ENCODE measurements at places on chromosomes 5 and 9.

DNA sequence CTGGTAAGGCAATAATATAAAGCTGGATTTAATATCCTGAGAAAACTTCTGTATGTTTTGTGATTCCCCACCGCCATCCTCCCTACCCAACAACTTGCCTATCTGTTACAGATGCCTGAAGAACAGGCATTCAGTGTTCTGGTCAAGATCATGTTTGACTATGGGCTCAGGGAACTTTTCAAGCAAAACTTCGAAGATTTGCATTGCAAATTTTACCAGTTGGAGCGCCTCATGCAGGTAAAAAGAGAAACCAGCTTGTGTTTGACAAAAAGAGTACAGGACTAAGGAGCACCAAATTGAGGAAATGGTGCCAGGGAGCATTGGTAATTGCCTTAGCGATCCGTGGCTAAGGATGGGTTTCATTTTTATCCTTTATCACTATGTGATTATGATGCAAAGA lies 40.0 kb downstream of the GPR21 start:
- DNase-seq, result no peak

DNA sequence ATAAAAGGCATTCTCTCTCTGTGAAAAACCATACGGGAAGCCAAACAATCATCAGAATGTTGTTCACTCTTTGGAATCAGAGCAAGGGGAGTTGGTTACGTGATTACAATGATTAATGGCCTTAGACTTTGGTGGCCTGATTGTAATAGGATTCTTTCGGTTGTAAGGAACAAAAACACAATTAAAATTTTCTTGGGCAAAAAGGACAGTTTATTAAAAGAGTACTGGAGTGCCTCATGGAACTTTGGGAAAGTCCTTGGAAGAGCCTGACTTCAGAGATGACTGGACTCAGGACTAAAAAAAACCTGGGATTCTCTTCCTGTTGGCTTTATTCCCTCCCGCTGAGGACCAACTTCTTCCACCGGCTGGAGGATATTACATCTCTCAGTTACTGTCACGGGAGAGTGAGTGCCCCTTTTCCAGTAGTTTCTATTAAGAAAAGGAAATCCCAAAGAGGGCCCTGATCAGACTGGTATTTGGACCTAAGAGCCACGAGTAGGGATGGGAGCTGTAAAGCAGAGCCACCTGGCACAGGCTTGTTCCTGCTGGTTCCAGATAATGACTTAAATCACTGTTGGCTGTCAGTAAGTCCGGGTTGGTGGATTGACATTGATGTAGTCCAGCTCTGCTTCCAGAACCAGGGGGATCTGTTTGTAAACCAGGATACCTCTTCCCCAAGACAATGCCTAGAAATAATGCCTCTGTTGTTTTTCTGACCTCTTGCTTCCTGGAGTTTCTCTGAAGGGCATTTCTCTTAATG lies 53.9 kb downstream of the CFAP95 start:
- DNase-seq, result no peak

DNA sequence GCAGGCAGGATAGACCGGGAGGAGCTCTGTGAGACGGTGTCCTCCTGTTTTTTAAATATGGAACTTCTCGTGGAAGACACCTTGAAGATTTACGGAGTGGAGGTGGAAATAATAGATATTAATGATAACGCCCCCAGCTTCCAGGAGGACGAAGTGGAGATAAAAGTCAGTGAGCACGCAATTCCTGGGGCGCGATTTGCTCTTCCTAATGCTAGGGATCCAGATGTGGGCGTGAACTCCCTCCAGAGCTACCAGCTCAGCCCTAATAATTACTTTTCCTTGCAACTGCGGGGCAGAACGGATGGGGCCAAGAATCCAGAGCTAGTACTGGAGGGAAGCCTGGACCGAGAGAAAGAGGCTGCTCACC lies 621 bp downstream of the PCDHGA11 start:
- no peak for DNase-seq

DNA sequence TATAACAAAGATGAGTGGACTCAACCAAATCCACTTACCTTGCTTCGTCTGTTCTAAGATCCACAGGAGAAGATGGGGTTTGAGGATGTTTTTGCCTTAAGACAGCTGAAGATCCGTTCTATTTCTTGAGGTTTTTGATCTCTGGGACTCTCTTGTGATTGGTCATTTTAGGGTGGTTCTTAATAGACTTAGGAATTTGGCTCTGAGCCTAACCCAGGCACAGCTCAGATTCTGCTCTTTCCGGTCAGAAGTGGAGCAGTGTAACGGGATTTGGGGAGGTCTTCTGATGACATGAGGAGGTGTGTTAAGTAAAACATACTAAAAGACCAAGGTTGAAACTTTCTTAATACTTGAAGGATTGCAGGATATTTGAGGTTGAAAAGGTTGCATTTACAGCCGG lies 166.9 kb downstream of the DMRT2 start:
- DNase-seq, result no peak

GRCh38 chr5:132259069-132259851 lies 1.8 kb downstream of the PDLIM4 start:
- peak; percentile 84 for DNase-seq

DNA sequence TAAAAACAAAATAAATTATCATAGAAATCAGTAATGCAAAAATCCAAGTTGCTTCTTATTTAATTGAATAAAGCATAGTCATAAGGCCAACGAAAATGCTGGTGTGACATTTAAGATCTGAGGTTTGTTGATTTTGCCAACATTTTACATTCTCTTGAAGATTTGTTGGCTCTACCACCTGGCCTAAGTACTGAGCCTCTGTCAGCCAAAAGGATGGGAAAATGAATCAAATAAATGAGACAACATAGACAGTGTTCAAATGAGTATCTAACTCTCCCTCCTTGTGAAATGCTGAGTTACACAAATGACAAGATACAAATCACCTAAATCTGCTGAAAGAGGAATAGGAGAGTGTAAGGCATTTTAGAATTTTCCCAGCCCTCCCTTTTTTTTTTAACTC lies 575.0 kb downstream of the CDH12 start:
- DNase-seq, result no peak
